ENCODE measurements at places on chromosomes 4 and X. TPM values are rescaled to one million over a fixed set of nuclear protein-coding genes. Genes with fewer than 3 reads are reported as not detected.

GRCh38 chrX:17846045-17846444 lies 15.1 kb downstream of the RAI2 start:
- no peak for DNase-seq

The CTAG1A gene
- total RNA-seq = not detected

GRCh38 chrX:48645669-48646068 lies 37.9 kb upstream of the WAS start:
- DNase-seq = no peak

- DNase-seq = no peak
Measured at GRCh38 chr4:76523593-76523992, 88.6 kb downstream of the SHROOM3 start.

- DNase-seq = no peak
Measured at GRCh38 chr4:42566835-42567234, 90.1 kb downstream of the ATP8A1 start.

GRCh38 chrX:68710870-68711576 lies 63.6 kb downstream of the STARD8 start:
- DNase-seq = no peak

- DNase-seq = no peak
Measured at GRCh38 chrX:7050271-7050670, 97.2 kb upstream of the STS start.

The POLN gene
- 4.8 TPM for total RNA-seq

- no peak for DNase-seq
Measured at GRCh38 chr4:110484029-110484428, 8.1 kb downstream of the ENPEP start.

The PAGE2 gene
- total RNA-seq = not detected

DNA sequence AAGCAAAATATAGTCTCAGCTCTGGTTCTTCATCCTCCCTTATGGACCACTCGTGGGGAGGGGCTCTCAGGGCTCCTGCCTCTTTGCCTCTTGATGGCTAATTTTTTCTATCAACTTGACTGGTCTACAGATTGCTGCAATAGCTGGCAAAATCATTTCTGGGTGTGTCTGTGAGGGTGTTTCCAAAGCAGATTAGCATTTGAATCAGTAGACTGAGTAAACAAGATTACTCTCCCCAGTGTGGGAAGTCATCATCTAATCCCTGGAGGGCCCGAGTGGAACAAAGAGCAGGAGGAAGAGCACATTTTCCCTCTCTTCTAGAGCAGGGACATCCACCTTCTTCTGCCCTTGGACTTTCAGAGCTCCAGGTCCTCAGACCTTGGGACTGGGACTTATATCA lies 153.5 kb downstream of the STK32B start:
- DNase-seq = no peak

GRCh38 chrX:150651906-150652305 lies 41.3 kb upstream of the MTMR1 start:
- no peak for DNase-seq

GRCh38 chr4:20572976-20573375 lies 127.3 kb upstream of the PACRGL start:
- DNase-seq = no peak

- no peak for DNase-seq
Measured at GRCh38 chr4:7105276-7105675, 37.4 kb upstream of the GRPEL1 start.

The SYTL4 gene
- total RNA-seq = 30.6 TPM

DNA sequence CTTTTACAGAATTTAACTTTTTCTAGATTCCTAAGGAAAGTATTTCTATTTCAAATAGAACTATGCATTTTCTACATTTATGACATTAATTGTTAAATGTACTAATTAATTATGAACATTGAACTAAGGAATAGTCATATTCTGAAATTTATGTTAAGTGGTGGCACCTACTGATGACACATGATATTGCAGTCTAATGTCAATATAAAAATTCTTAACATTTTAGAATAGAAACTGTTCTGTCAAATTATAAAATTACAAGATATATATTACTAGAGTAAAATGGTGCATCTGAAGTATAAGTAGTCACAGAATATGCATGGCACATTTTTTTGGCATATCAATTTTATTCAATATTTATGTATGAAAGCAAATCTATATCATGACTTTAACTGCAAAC lies 40.2 kb upstream of the NDNF start:
- DNase-seq = no peak

GRCh38 chr4:10806953-10807645 lies 122.5 kb upstream of the CLNK start:
- no peak for DNase-seq

DNA sequence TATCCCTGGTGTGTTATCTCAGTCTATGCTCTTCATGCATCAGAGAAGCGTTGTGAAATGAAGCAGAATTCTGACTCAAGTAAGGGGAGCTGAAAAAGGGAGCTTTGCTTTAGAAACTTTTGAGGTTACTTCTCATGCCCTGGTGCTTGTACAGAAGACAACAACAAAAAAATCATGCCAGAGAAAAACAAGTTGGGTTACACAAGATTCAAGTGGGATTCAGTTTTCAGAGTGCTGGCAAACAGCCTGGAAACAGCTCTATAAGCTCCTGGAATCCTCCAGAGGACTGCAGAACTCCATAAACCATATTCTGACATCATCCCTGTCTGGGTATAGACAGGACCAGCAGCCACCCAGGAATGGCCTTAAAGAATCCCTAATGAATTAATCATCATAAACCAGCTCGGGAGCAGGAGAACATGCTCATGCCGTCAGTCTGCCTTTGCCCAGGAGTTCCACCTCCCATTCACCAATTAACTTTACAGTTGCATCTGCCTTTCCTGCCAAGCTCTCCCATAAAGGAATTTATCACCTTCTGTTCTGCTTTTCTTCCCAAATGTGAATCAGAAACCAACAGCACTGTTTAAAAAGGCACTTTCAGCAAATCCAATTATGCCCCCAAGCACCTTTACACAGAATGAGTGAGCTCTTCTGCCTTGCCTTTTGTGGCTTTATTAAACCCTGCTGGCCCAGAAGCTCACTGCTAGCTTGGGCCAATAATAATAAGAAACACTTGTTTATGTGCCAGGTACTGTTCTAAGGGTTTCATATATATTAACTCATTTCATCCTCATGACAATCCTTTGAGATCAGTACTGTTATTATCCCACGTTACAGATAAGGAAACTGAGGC lies 54.5 kb upstream of the FBXW7 start:
- no peak for DNase-seq

GRCh38 chr4:181578911-181579310 lies 664.3 kb upstream of the TENM3 start:
- DNase-seq = no peak

DNA sequence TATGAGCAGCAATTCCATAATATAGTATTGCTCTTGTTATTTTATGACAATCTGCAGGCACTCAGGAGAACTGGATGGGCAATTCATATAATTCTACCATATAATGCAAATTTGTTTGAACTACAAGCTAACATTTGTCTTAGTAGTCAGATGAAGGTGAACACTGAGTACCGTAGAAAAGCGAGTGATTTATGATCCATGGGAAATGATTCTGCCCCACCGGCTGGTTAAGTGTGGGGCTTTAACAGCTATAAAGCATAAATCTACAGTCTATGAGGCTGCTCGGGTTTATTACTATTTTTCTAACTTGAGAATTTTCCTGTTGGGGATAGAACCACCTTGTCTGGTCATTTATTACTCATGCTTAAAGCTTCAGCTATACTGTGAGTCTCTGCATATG lies 275.5 kb downstream of the PCDH10 start:
- no peak for DNase-seq

GRCh38 chrX:129808829-129809796 lies 29.4 kb downstream of the SASH3 start:
- no peak for DNase-seq

The EMCN gene
- 105 TPM for total RNA-seq

The TMSB15C gene
- total RNA-seq = 2.5 TPM

GRCh38 chr4:103895876-103896465 lies 176.2 kb upstream of the TACR3 start:
- DNase-seq = no peak

The HTR2C gene
- total RNA-seq = not detected
